ENCODE measurements at places on chromosomes 4 and X.

GRCh38 chr4:648579-649292 lies 23.4 kb downstream of the PDE6B start:
- DNase-seq, result no peak

DNA sequence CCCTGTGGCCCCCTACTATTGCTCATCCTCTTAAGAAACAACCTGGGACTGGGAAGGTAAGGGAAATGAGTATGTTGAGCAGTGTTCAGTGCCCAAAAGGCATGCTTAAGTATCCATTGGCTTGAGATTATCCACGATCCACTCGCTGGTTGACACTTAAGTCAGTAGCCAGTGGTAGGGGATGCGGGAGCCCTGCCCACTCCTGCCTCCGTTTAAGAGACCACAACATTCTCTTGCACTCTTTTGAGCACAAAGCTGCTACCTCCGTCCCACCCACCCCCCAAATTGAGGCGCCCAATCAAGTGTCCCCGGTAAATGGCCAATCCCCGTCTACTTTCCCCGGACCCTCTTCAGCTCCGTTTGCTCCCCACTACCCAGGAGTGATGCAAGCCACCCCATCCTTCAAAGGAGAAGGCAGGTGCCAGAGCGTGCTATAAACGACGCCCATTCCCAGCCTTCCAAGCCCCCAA lies 25.0 kb downstream of the UTP14A start:
- no peak for DNase-seq

DNA sequence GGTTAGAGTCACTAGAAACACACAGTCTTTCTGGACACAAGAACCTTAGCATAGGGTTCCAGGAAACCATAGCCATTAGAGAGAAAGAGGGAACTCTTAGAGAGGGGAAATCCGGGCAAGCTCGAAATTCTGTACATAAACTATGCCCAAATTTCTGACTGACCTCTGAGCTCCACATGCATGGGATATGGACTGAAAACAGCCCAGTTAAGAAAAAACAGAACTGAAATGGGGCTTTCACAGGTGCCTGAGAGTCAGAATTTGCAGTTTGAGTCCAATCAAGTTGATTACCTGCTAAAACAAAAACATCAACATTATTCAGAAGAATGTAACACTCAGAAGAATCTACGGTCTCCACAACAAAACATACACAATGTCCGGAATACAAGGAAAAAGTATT lies 13.1 kb downstream of the DCHS2 start:
- no peak for DNase-seq

DNA sequence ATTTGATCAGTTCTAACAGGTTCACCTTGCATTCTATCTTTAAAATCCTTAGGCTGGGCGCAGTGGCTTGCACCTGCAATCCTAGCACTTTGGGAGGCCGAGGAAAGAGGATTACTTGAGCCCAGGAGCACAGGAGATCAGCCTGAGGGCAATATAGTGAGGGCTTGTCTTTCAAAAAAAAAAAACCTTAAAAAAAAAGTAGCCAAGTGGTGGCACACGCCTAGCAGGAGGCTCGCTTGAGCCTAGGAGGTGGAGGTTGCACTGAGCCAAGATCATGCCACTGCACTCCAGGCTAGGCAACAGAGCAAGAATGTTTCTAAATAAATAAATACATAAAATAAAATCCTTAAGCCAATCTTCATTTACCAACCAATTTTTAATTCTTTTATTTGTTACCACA lies 75.6 kb downstream of the PRSS12 start:
- DNase-seq, result no peak

- no peak for DNase-seq
Observed at GRCh38 chr4:159363361-159363760, 260.5 kb downstream of the RAPGEF2 start.

- DNase-seq, result peak; percentile 86
Observed at GRCh38 chr4:156946516-156947424, 24.8 kb downstream of the PDGFC start.

DNA sequence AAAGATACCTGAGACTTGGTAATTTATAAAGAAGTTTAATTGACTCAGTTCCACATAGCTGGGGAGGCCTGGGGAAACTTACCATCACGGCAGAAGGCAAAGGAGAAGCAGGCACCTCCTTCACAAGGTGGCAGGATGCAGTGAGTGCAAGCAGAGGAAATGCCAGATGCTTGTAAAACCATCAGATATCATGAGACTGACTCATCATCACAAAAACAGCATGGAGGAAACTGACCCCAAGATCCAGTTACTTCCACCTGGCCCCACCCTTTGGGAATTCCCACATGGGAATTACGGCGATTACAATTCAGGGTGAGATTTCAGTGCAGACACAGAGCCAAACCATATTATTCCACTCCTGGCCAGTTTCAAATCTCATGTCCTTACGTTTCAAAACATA lies 514.7 kb upstream of the SPANXN1 start:
- DNase-seq, result no peak

GRCh38 chr4:22521240-22521639 lies 5.4 kb upstream of the ADGRA3 start:
- DNase-seq, result no peak

DNA sequence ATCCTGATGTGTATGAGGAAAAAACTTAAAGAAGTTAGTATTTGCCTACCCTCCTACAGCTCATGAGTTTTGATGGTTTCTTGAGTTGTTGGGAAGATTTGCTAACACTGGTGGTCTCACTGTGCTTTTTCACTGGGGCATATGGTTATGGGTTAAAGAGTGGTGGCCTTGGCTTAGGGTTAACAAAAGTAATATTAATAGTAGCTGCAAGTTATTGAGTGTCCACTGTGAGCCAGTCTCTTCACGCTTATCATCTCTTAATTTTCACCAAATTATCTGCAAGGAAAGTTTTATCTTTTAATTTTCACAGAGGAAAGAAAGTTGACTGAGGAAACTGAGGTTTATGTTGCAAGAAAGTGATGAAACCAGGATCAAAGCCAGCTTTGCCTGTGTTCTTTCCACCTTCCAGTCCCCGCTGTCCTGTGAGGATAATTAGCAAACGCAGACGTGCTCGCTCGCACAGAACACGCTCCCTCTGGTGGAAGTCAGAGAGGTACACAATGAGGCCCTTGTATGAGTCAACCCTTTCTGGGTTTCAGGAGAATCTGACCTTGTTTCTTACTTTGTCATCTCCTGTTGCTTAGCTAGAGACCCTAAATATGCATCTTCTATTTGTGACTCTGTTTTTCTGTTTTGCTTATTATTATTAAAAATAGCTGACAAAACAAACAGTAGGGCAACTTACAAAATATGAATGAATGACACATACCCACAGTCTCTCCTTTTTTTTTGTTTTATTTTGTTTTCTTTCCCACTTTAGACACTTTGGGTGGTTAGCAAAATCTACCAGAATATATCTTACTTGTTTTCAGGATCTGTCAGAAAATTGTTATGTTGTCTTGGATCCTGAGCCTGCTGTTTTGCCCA lies 94.3 kb downstream of the DDIT4L start:
- DNase-seq, result peak; percentile 30

DNA sequence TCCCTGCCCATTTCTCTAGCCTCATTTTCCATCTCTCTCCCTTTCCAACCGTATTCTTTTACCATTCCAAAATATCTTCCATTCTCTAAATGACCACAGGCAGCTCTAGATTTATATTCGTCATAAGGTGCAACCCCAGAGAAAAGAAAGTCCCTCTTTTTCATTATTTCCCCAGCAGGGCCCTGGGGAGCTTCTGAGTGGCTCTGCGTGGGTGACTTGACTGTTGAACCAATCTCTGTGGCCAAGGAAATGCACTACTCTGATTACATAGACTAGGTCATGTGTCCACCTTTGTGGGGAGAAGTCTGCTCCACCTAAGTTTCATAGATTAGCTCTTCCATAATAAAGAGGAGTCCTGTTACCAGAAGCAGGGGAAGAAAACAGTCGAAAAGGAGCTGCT lies 51.4 kb downstream of the ATOH1 start:
- no peak for DNase-seq

- no peak for DNase-seq
Observed at GRCh38 chr4:168304744-168305459, 13.7 kb downstream of the DDX60 start.

GRCh38 chr4:139761461-139761860 lies 95.8 kb downstream of the MGST2 start:
- DNase-seq, result no peak

DNA sequence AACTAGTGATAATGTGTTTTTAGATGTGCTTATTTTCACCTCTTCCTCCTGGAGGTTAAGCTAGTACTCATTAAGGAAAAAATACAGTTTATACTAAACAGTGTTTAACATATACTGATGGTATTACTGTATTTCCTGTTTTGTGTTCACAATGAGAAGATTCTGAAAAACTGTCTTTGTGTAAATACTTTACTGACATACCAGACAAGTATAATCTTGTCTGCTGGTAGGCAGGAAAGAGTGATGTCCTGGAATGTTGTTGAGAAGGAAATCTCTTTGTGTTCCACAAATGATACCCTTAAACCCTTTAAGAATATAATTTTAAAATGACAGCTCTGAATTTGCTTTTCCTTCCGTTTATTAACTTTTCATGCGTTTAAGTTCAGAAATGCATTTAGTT lies 205.5 kb upstream of the NUDT6 start:
- no peak for DNase-seq

DNA sequence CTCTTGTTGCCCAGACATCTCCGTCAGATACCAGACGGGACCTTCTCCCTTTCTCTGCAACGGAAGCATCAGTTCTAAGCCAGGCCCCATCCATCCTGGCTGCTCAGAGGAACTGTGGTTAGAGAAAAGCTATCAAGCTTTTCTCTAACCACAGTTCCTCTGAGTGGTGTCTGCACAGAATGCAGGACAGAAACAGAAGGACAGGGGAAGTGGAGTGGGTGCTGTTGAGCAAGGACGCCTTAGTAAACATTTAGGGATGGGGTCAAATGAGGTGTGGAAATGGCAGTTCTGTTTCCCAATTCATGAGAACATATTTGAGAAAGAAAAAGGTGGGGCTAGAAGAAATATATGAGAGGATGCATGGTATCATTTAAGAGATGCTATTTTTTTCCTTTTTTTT lies 283.8 kb downstream of the CRLF2 start:
- DNase-seq, result no peak

GRCh38 chr4:2253160-2254084 lies 8.5 kb downstream of the MXD4 start:
- DNase-seq, result no peak

DNA sequence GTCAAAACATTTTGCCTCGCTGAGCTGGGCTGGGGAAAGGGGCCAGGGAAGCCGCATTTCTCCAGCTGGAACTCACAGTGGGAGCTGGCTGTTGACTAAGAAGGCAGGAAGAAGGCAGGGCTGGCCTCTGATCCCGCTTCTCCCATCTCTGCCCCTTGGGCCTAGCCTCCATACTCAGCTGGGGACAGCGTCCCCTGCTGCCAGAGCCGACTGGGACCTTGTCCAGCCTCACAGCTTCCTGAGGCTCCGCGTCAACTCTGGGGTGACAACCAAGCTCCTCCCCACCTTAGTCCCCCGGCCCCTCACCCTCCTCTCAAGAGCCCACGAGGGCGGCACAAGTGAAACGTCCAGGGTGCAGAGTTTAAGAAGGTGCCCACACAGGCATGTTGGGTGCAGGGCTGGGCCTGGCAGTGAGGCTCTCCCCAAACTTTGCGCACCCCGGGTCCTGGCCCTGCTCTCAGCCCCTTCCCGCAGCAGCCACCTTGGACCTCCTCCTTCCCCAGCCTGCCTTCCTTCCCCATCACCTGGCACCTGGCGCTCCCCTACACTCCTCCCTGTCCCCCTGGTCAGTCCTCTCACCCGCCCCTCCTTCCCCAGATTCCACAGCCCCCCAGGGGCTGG lies 100.8 kb downstream of the PSAPL1 start:
- no peak for DNase-seq

All from bone marrow (tissue), 2 donors.